ENCODE measurements at places on chromosomes 12 and 14. TPM values are rescaled to one million over a fixed set of nuclear protein-coding genes. Genes with fewer than 3 reads are reported as not detected.

DNA sequence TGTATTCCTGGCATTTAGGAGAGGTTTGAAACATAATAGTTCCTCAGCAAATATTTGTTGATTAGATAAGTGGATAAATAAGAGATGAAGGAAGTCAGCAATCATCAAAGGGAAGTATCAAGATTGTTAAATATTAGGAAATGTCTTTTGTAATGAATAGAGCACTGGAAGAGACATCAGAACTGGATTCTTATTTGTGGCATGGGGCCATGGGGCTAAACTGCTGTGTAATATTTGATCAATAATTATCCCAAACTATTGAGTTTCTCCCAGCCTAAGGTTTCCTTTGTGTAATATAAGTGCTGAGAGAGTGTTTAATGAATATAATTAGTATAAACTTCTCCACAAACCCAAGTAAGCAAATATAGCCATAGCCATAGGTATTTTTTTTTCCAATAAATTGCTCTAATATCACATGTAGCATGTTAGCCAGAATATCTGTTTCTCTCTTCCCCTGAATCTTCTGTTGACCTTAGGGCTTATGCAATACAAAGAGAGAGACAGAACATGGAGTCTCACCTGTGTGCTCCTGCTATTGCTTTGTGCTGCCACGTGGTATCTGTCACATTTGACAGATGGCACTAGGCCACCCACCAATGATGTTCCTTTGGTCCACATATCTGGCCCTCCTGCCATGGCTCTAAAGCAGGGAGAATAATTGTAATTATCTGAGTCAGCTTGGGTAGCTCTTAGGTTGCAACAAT is 658.7 kb downstream of the SOX5 start:
- no peak for DNase-seq
- no peak overlapping the region for H3K4me3 ChIP-seq
- H3K27ac ChIP-seq: no peak overlapping the region
- H3K4me1 ChIP-seq: no peaks in the 10 kb centered on the region

- H3K36me3 ChIP-seq: peaks cover 8% of the 10 kb centered on the region
- no peaks in the 10 kb centered on the region for H3K27me3 ChIP-seq
- no peak for DNase-seq
- peaks cover 46% of the 10 kb centered on the region for H3K4me1 ChIP-seq
- H3K4me3 ChIP-seq: peak overlapping the region; percentile 94
Measured at GRCh38 chr12:108559007-108559655, 1.8 kb downstream of the SART3 start.

DNA sequence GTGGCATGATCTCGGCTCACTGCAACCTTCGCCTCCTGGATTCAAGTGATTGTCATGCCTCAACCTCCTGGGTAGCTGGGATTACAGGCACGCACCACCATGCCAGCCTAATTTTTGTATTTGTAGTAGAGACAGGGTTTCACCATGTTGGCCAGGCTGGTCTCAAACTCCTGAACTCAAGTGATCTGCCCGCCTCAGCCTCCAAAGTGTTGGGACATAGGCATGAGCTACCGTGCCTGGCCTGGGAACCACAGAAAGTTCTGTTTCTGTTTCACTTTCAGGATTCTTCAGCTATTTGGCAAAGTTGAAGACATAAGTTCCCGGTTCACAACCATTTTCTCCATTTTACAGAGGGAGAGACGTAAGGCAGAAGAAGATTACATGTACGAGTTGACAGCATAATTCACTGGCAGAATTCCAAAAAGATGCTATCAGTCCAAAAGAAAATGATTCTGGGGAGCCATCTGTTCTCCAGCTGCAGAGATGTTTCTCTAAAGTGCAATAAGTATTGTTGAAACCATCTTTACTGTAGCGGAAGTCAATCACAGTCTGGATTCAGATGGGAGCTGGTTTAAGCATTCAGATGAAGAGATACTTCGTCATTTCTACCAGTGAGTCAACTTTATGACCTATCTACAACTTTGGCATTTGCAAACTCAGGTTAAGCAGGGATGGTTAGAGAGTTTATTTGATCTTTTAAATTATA is 8.1 kb upstream of the RNF34 start:
- DNase-seq: peak; percentile 36
- no peaks in the 10 kb centered on the region for H3K36me3 ChIP-seq
- H3K27ac ChIP-seq: peak overlapping the region; percentile 83

GRCh38 chr12:117356048-117356447 is 5.4 kb downstream of the NOS1 start:
- no peak overlapping the region for H3K27ac ChIP-seq
- no peaks in the 10 kb centered on the region for H3K4me1 ChIP-seq
- H3K36me3 ChIP-seq: no peaks in the 10 kb centered on the region
- DNase-seq: no peak
- peaks cover 29% of the 10 kb centered on the region for H3K27me3 ChIP-seq

DNA sequence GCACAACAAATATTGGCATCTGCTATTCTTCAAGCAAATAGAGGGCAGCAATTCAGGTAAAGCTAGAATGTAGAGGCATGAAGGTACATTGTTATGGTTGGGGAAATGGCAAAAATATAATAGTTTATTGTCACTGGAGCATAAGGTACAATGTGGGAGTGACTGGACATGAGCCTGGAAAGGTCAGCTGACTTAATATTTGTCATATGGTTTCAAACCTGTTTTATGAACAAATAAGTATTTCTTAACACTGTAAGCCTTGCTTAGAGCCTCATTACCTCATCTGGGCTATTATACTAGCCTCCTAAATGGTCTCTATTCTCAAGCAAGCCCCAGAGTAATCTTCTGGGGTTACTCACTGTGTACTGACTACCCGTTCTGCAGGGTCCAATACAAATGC is 33.7 kb downstream of the FAM177A1 start:
- DNase-seq: no peak
- peaks cover 11% of the 10 kb centered on the region for H3K36me3 ChIP-seq
- H3K27ac ChIP-seq: no peak overlapping the region
- H3K4me1 ChIP-seq: no peaks in the 10 kb centered on the region

Gene KLRC1
- 12.1 TPM for total RNA-seq

Gene SYNDIG1L
- not detected for total RNA-seq

Gene SSTR1
- total RNA-seq: not detected
